Kidney capillary endothelial cell (primary cell): ENCODE measurements at places on chromosomes 7 and 10.

DNA sequence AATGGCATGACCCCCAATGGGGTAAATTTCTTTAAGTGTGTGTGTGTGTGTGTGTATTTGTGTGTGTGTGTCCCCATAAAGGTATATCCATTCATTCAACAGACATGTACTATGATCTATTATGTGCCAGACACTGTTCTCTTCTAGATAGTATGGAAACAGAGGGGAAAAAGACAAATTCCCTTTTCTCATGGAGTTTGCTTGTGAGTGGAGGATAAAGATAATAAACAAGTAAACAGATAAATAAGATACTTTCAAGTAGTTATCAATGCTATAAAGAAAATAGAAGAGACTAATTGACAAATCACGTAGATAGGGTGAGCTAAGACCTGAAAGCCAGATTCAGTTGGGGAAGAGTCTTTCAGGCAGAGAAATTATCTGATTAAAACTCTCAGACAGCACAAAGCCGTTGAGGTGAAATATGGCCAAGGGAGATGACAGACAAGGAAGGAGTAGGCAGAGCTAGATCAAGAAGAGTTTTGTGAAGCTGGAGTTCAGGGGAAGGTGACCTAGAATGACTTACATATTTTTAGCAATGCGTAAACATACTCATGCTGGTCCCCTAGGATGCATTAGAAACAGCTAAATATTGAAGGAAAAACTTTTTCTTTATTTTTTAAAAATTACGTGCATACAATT is 45.2 kb upstream of the DMTF1 start:
- DNase-seq: no peak

DNA sequence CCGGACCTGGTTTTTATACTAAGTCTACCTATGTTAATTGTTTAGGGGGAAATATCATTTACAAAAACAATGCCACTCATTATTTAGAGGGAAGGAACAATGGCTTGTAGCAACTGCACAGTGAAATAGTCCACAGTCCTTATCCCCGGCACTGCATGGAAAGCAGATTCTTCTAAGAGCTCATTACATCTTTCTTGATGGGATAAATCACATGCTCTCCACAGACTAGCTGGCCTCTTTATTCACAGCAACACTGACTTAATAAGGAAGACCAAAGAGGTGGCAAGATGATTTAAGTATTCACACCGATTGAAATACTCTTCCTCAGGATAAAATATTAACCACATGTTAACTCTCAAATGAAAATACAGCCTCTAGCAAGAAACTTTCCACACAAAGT is 349.4 kb downstream of the PARD3 start:
- DNase-seq: no peak

DNA sequence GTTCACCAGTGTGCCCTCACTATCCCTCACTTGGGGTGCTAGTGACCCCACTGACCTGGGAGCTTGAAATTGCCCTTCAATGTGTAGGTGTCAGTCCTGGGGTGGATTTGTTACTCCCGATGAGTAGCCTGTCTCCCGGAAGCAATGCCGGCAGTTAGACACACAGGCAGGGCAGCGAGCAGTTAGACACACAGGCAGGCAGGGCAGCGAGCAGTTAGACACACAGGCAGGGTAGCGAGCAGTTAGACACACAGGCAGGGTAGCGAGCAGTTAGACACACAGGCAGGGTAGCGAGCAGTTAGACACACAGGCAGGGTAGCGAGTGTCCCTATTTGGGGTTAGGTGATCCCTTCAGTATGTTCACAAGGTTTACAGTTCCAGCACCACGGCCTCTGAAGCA is 44.0 kb downstream of the VWA2 start:
- no peak for DNase-seq

DNA sequence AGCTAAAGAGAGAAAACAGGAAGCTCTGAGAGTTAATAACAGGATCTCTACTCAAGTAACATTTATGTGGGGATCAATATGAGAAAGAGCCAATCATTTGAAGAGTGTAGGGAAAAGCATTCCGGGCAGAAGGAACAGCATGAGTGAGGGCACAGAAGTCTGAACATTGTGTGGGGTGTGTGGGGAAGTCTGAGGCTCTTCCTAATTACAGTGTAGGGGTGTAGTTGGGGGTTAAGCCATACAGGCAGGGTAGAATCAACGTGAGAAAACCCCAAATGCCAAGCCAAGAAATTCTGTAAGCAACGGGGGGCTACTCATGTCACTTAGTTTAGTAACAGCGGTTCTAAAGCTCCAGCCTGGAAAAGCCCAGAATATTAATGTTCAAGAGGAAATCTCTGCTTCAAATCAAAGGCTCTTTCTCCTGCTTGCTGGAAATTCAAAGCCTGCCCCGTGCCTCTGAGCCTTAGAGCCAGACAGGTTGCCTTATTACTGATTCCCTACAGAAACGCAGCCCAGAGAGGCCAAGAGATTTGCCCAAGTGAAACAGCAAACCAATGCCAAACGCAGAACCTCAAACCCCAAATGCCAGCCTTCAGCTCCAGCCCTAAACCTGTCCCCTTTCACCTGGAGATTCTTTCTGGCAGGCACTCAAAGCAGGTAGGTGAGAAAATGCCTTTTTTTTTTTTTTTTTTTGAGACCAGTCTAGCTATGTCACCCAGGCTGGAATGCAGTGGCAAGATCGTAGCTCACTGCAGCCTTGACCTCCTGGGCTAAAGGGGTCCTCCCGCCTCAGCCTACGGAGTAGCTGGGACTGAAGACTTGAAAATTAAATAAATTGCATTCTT is 36.1 kb downstream of the DNAJB12 start:
- no peak for DNase-seq

DNA sequence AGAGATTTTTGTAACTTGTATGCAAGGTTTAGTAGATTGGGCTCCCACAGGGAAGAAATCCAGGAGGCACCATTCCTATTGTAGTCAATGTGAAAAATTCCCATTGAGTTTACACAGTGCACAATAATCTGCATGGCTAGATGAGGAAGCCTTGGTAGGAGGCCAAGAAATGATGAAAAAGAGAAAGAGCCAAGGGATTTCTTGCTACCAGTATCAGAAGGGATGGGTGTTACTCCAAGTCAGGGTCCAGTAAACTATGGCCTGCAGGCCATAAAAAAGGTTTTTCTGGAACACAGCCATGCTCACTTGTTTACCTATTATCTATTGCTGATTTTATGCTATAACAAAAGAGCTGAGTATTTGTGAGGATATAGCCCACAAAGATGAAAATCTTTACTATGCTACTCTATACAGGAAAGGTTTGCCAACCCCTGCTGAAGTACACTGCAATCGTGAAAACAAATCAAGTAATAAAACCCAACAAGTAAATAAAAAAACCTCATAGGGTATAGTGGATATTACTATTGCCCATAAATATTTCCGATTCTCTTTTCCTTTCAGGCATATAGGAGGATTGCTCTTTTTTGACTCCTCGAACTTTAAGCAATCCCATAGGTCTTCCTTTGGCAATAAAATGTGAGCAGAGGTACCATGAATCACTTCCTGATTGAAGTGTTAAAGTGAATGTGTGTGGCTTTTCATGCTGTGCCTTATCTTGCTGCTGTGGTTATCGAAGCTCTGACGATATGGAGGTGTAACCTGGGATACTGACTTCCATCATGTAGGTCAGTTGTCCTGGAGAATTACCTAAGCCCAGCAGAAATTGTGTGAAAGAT is 256.3 kb upstream of the MAGI2 start:
- DNase-seq: no peak

DNA sequence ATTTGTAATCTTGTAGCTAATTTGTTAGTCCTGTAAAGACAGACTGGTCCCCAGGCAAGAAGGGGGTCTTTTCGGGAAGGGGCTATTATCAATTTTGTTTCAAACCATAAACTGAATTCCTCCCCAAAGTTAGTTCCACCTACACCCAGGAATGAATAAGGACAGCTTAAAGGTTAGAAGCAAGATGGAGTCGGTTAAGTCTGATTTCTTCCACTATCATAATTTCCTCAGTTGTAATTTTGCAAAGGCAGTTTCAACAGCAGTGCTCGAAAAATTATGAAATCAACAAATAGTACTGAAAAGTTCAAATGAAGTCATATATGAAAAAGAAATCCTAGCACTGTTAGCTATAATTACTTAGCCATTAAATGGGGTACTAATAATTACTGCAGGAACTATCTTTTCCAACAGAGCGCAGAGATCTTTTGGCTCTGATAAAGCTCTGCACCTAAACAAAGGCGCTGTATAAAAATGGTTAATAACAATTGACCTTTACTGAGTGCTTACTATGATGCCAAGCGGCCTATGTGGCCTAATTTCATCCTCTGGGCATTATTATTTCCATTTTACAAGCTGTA is 756 bp upstream of the SEC24C start:
- DNase-seq: no peak

DNA sequence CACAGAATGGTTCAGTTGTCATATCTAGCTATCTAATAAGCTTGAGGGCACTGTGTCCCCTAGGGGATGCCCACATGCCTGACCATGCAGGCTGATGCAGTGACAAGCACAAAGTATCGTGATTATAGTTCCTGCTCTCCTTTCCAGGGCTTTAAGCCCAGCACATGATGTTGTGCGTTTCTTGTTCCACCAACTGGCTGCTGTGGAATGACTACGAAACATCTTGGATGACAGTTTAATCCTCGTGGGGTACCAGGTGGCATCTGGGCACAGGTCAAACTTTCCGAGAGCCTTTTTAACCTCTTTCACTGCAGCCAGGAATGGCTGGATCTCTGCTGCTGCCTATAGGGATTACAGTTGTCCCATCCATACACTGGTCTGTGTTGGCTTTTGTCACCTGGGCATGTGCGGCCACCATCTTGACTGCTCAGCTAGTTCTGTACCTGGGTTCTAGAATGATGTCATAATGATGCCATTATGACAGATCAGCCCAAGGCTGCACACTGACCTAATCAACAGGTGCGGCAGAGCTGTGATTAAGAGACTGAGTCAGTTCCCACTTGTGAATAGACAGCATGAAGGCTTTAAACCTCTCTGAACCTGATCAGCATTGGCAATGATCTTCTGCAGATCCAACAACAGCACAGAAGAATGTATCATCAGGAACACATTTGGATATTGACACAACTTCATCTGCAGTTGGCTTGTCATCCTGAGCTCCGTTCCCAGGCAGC is 144.1 kb downstream of the DLG5 start:
- no peak for DNase-seq

- DNase-seq: no peak
Measured at GRCh38 chr10:131937836-131938235, 37.0 kb downstream of the PPP2R2D start.

- peak; percentile 61 for DNase-seq
Measured at GRCh38 chr7:152464312-152465118, 28.7 kb upstream of the KMT2C start.

- DNase-seq: no peak
Measured at GRCh38 chr7:147878912-147879661, 711.5 kb upstream of the C7orf33 start.

DNA sequence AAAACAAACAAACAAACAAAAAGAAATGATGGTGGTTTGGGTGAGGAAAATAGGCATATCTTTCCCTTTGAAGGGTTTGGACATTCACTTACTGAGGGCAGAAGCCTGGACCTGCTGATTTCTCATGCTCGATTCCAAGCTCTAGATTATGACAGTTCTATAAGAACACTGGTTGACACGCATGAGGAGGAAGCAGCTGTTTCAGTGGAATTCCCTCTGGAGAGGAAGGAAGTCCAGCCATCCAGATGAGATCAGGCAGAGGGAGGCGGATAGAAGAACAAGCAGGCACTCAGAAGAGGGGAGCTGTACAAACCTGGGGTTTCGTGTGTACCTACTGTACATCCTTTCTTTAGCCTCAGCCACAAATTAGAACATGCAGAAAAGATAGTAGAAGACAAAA is 691.9 kb downstream of the INHBA start:
- peak; percentile 87 for DNase-seq

DNA sequence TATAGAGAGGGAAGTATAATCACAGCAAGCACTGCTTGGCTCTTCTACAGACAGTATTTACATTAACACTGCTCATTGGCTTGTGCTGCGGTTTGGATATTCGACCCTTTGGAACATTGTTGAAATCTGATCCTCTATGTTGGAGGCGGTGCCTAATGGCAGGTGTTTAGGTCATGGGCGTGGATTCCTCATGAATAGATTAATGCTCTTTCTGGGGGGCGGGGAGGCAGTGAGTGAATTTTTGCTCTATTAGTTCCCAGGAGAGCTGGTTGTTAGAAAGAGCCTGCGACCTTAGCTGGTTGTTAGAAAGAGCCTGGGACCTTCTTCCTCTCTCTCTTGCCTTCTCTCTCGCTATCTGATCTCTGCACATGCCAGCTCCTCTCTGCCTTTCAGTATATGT is 77.3 kb upstream of the SVIL start:
- DNase-seq: no peak

DNA sequence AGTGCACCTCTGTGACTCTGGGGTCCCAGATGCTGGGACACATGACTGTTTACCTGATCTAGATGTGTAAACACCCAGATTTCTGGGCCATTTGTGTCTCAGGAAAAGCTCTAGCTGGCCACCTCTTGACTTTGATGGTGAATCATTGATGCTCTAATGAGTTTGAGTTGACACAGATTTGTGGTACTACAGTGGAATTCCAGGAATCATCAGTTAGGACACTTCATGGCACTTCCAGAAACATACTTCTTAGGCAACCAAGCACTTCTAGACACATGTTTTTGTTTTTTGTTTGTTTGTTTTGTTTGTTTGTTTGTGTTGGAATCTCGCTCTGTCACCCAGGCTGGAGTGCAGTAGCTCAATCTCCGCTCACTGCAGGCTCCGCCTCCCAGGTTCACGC is 302.2 kb upstream of the ZMIZ1 start:
- DNase-seq: no peak

- DNase-seq: no peak
Measured at GRCh38 chr7:56040730-56041129, 10.5 kb downstream of the PSPH start.
